CD4-positive, alpha-beta memory T cell (primary cell): ENCODE measurements at places on chromosomes 1 and 21. TPM values are rescaled to one million over a fixed set of nuclear protein-coding genes. Genes with fewer than 3 reads are reported as not detected.

GRCh38 chr1:22462928-22463327 is 11.3 kb downstream of the ZBTB40 start:
- DNase-seq, result no peak

GRCh38 chr1:44422161-44422560 is 17.1 kb downstream of the RNF220 start:
- DNase-seq, result no peak

GRCh38 chr1:10211805-10212410 is 1.5 kb downstream of the KIF1B start:
- DNase-seq, result no peak

DNA sequence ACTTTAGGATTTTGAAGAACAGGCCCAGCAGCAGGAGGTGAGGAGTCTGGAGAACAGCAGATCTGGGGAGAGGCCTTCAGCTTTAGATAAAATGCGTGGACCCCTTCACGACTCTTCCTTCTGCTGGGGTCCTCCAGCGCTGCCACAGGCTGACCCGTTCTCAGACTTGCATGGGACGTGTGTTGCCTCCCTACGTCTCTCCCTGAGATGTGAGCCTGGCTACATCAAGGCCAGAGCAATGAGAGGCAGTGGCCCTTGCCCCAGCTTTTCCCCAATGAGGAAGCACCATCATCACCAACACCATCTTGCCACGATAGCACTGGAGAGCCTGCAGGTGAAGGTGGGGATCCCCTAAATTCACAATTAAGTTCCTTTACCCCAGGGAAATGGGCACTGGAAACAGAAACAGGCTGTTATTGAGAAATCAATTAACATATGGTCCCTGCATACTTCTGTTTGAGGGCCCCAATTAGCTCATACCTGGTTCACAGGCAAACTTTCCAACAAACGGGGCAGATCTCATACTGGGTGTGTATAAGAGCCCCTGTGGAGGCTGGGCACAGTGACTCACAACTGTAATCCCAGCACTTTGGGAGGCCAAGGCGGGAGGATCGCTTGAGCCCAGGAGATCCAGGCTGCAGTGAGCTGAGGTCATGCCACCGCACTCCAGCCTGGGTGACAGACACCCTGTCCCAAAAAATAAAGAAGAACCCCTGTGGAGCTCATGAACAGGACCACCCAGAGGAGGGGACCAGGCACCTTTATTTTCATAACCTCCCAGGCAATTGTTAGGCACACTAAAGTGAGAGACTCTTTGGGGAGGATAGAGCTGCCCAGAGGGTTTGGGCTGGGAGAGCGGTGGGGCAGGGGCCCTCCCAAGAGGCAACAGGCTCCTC is 12.1 kb upstream of the ADAMTSL4 start:
- DNase-seq, result no peak

The KCNC4 gene
- polyA plus RNA-seq, result 3.0 TPM
